ENCODE measurements at places on chromosomes 1 and 21.
A peak's percentile ranks its signal among the peaks of the same experiment; 100 is the strongest.

- no peak for DNase-seq
Observed at GRCh38 chr1:188170935-188171334, 1342.2 kb downstream of the PLA2G4A start.

- DNase-seq, result no peak
Observed at GRCh38 chr1:147794570-147794969, 34.2 kb upstream of the GJA5 start.

- no peak for DNase-seq
Observed at GRCh38 chr1:112714313-112715263, 544 bp downstream of the PPM1J start.

DNA sequence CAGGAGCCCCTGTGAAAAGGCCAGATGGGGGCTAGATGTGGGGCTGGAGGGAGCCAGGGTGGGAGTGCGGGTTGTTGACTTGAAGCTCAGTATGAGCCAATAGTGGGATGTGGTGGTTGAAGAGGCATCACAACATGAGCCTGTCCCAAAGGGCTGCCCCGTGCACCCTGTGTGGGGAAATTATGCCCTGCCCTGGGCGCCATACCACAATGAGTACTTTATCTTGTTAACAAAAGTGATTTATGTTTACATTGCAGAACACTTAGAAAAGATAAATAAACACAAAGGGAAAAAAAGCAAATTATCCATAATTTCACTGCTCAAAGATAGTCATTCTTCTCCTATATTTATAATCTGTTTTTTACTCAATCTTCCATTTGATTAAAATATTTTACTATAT, 1.6 kb upstream of the NFASC start:
- no peak for DNase-seq

DNA sequence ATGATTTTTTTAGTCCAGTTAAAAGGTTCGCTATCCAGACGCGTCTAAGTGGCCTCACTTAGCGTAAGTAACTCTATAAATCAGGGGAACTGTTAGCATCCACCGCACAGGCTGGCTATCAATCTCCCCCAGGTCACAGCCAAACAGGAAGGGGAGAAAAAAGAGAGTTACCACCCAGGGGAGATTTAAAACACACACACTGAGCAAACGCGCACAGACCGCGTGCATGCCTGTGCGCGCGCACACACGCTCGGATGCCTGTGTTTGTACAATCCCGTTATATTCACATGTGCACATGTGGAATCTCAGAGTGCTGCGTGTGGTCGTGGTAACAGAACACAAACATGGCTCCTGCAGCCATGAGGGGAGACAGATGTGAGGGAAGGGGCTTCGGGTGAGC, 125.4 kb downstream of the CASZ1 start:
- DNase-seq, result no peak

- DNase-seq, result no peak
Observed at GRCh38 chr1:182213163-182213562, 151.7 kb upstream of the ZNF648 start.

DNA sequence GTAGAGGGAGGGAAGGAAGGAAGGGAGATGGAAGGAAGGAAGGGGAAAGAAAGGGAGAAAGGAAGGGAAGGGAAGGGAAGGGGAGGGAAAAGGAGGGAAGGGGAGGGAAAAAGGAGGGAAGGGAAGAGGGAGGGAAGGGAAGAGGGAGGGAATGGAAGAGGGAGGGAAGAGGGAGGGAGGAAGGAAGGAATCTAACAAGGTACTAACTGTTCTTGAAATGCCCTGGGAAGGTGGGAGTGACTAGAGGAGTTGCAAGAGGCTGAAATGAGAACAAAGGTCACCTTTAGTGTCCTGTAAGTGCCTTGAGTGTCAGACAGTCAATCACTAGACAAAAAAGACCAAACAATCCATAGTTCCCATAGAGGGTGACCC, 2.3 kb upstream of the ATP2B4 start:
- no peak for DNase-seq

GRCh38 chr1:31569596-31570173, 6.6 kb upstream of the TINAGL1 start:
- no peak for DNase-seq

GRCh38 chr1:21607549-21608529, 61.3 kb downstream of the RAP1GAP start:
- DNase-seq, result peak; percentile 2

DNA sequence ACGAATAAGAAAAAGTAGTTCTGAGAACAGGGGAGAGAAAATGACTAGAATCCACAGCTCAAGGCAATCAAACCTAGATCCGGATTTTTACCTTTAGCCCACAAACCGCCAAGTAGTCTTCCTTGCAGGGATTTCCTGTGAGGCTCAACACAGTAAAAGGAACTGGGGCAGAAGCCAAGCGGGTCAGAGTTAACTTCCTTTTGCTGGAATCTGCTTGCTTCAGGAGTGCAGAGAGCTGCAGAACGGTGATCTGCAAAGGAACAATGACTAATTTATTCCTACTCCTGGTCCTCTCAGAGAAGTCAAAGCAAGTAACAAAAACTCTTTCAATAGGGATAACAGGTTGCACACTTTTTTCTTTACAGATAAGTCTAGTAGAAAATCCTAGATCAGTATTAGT, 53.4 kb downstream of the UBR4 start:
- DNase-seq, result no peak

DNA sequence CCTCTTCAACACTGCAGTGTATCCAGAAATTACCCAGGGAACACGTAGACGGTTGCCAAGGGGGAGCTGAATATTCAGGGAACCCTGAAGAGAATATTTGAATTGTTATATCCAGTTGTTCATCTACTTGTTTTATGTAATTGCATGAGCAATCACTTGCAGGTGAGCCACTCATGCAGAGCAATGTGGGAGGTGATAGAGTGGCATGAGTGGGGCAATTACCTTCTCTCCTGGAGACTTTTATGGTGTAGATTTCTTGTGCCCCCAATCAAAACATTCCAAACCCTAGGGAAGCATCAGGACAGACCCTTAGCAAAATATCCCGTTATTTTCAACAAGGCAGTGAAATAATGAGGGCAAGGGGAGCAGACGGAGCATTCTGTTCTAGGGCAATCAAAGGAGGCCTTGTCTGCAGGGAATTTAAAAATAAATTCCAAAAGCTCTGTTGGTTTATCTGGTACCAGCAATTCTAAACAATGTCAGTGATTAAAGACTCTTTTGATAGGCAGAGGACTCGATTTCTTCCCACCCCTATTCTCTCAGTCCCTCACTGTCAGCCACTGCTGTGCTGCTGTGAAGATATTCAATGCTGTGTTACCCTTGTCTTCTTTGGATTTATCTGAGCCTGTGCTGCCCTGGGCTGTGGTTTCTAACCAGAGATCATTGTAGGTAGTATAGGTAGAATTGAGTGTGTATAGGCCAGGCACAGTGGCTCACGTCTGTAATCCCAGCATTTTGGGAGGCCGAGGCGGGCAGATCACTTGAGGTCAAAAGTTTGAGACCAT, 180.2 kb upstream of the MAP1LC3C start:
- DNase-seq, result no peak

DNA sequence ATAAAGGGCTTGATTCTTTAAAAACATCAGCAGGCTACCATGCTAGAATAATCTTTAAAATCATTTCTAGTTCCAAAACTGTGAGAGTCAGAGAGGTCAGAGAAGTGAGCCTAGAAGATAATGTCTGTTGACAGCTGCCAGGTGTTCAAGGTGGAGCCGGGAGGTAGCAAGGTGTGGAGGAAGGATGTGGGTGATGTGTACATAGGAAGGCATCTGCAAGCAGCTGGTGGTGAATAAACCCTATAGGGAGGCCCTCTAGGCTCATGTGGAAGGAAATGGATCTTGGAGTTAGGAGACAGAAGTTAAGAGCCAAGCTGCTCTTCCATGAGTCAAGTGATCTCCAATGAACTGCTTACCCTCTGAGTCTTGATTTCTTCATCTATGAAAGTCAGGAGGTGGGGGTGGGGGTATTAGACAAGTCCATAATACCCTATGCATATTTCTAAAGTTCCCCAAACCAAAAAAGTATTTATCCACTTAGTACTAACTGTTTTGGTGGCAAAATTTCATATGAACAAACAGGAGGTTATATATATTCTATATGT, 266.3 kb downstream of the RHOU start:
- DNase-seq, result no peak

DNA sequence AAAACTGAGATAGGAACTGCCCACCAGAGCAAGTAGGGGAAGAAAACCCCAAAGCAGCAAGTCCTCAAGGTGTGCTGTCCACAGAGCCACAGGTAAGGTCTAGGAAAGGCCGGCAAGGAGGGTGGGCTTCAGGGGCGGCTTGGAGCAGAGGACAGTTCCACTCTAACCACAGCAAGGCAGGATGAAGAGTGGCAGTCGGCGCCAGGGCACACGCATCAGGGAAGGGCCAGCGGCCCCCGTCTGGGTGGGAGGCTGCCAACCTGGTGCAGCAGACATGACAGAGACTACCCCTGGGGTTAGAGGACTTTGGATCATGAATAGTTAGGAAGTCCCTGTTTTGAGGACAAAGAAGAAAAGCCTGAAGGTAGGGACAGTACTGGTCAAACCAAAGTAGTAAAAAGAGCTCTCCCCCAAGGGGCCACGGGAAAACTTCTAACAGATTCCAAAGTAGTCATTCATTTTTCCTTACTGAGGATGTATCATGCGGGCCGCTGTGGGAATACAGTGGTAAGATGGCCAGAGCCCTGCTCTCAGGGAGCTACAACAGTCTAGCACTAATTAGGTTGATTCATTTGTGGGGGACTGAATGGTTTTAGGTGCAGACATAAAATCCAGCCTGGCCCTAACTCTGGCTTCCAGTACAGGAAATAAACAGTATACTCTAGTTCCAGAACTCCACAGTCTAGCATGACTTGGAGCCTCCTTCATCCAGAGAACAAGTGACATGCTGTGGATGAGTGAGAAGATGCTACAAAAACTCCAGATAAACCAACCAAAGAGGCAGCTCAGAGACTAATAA, 3.5 kb upstream of the RAP1GAP start:
- no peak for DNase-seq

- DNase-seq, result no peak
Observed at GRCh38 chr1:175511496-175511895, 231.9 kb downstream of the TNR start.

GRCh38 chr21:18759751-18760161, 356.2 kb upstream of the TMPRSS15 start:
- no peak for DNase-seq

- no peak for DNase-seq
Observed at GRCh38 chr1:198238121-198238520, 81.3 kb downstream of the NEK7 start.

GRCh38 chr21:24428591-24429199, 1178.6 kb downstream of the MRPL39 start:
- DNase-seq, result peak; percentile 4

DNA sequence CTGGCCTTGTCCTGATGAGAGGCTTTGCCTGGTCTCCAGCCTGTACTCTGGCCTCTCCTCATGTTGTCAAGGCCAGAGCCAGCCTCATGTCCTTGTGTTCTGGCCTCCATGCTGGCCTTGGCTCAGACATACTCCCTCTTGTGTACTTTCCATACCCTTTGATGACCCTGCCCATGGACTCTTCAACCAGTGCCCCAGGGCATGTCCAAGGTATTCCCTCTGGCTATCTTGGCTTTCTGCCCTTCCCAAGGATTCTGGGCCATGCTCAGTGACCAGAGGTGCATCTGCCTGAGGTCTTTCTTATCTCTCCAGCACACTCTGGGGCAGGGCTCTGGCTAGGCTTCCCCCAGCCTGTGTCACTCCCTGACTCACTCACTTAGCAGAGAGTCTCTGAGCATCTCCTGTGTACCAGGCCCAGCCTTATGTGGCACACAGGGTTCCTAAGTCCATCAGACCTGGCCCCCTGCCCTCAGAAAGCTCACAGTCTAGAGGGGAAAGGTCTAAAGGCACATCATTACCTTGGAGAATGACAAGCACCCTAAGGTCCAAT, 141.4 kb upstream of the GRIK3 start:
- DNase-seq, result no peak

GRCh38 chr1:147505568-147505967, 35.7 kb upstream of the BCL9 start:
- DNase-seq, result no peak

DNA sequence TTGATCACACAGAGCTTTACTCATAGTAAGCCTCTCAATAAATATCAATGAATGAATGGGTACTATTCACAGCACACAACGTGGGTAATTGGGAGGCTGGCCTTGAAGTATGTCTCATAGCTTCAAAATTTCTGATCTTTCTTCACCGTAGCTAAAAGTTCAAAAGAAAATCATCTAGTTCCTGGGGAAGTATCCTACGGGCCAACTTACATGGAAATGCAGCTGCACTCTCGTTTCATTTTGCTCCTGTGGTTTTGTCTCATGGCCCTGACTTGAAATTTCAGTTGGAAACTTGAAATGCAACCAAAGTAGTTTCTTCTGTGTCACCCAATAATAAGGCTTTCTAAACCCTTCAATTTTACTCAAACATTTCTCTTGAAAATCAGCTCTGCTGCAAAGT, 76.1 kb upstream of the CNIH3 start:
- DNase-seq, result no peak

- no peak for DNase-seq
Observed at GRCh38 chr1:17521946-17522612, 17.4 kb upstream of the ARHGEF10L start.

Data from CD4-positive, alpha-beta T cell treated with Interleukin-15 for 4 hours (primary cell).